ENCODE measurements at places on chromosomes 1 and 21. TPM values are rescaled to one million over a fixed set of nuclear protein-coding genes. Genes with fewer than 3 reads are reported as not detected.
A peak's percentile ranks its signal among the peaks of the same experiment; 100 is the strongest.

DNA sequence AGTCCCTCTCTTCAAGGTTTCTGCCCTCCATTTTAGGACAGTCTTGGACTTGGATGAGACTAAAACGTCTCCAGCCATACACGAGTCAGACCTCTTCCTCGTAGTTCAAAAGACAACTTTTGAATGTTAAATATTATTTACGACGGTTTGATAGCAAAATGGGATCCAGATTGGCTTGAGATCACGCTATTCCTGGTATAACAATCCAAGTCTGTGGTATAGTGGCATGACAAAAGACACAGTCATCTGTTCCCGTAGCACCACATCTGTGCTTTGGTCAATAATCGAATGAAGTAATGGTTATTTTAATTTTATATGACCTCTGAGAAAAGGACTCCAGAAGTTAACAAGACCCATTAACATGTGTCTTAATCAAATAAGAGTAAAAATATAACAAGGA lies 7.0 kb downstream of the PCP4 start:
- H3K27me3 ChIP-seq, result peaks cover 5% of the 10 kb centered on the region
- H3K4me3 ChIP-seq, result no peak overlapping the region
- no peaks in the 10 kb centered on the region for H3K4me1 ChIP-seq
- no peak for DNase-seq
- H3K27ac ChIP-seq, result no peak overlapping the region

GRCh38 chr1:33220676-33221384 lies 35.5 kb upstream of the ZNF362 start:
- DNase-seq, result no peak
- H3K27me3 ChIP-seq, result no peaks in the 10 kb centered on the region
- no peak overlapping the region for H3K27ac ChIP-seq
- no peak overlapping the region for H3K4me3 ChIP-seq
- H3K36me3 ChIP-seq, result no peaks in the 10 kb centered on the region

DNA sequence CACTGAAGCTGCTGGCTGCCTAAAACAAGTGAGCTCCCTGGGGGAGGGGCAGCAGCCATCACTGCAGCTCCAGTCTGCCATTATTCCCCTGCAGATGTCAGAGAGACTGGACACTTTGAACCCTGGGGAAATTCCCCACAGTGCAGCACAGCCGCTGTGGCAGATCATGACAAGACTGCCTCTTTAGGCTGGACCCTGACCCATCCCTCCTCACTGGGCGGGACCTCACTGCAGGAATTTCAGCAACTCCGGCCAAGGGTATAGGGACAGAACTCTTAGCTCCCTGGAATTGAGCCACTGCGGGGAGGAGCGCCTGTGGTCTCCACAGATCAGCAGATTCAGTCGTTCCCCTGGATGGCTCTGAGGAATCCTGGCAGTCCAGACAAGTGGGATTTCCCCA lies 964.6 kb downstream of the BRINP3 start:
- H3K27me3 ChIP-seq, result no peaks in the 10 kb centered on the region
- H3K4me3 ChIP-seq, result no peak overlapping the region
- DNase-seq, result no peak

GRCh38 chr1:58310881-58311280 lies 235.6 kb downstream of the OMA1 start:
- H3K27ac ChIP-seq, result no peak overlapping the region
- DNase-seq, result no peak

- no peak for DNase-seq
- H3K4me3 ChIP-seq, result no peak overlapping the region
- H3K36me3 ChIP-seq, result no peaks in the 10 kb centered on the region
These were observed 81.6 kb upstream of the PPP2R5A start for GRCh38 chr1:212203630-212204029.

DNA sequence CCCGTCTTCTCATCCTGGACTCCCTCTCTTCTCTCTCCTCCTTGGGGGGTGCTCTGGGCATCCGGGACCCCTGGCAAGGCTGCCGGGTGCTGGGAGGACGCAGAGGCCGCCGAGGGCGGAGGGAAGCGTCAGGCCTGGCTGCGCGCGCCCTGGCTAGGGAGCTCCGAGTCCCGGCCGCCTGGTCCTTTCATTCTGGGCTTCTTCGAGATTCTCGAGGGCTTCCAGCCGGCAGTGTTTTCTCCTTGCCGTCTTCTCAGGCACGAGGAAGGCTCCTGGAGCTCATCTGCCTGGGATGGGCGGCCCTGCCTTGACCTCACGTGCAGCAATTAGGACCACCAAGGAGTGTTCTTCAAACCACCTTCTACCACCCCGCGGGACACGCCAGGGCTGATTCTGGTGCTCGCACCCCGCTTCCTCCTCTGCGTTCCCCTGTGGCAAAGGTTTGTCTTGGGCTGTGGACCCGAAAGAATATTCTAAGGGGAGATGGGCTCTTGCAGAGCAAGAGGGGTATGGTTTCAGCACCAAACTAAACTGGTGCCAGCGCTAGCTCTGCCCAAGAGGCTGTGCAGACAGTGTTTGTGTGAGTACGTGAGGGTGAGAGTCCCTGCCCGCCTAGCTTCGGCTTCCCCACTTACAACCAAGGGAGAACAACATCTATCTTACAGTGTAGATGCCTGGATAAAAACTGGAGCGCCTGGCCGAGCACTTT lies 36.5 kb downstream of the PIK3CD start:
- H3K27me3 ChIP-seq, result peaks cover 49% of the 10 kb centered on the region
- H3K4me1 ChIP-seq, result peaks cover 33% of the 10 kb centered on the region
- no peak for DNase-seq
- H3K4me3 ChIP-seq, result peak overlapping the region; percentile 54
- H3K27ac ChIP-seq, result no peak overlapping the region

DNA sequence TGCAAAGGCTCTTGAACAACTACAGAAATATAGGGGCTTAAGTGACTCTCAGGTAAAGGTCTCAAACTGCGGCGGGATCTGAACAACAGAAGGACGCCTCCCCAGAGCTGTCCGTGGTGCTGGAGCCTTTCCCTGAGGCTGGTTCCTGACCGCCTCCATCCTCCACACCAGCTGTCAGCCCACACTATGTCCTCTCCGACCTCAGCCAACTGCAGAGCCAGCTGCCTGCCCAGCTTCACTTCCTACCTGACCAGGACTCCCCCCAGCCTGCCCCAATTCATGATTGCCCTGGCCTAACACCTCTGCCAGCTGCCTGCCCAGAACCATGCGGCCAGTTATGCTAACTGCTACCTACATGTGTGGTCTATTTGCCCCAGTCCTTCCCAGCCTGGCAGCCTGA lies 63.6 kb upstream of the ZC3H12A start:
- DNase-seq, result peak; percentile 39
- no peak overlapping the region for H3K27ac ChIP-seq
- no peaks in the 10 kb centered on the region for H3K36me3 ChIP-seq
- H3K4me3 ChIP-seq, result no peak overlapping the region

DNA sequence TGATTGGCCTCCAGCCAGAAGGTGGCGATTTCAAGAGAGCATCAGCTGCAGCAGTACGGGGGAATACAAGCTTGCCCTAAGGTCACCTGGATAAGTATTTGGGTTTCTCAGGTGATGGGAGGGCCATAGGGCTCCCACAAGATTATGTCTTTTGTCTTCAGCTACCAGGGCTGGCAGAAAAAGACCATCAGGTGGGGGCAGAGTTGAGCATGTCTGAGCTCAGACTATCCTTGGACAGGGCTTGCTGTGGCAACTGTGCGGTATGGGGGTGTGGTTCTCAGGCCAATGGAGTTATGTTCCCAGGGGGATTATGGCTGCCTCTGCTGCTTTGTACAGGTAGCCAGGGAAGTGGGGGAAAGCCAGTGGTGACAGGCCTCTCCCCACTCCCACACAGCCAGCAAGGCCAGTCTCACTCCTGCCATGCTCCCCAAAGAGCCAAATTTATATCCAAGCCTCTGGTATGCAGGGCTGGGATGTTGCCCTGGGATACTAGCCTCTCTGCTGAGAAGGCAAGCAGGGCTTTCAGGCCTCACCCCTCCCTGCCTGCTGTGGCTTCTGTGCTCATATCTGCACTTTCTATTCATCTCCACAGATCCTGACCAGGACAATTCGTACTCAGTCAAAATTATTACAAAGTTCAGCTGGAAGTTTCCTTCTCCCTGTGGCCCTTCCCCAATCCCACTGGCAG lies 26.6 kb upstream of the CD84 start:
- no peak for DNase-seq
- no peaks in the 10 kb centered on the region for H3K36me3 ChIP-seq

DNA sequence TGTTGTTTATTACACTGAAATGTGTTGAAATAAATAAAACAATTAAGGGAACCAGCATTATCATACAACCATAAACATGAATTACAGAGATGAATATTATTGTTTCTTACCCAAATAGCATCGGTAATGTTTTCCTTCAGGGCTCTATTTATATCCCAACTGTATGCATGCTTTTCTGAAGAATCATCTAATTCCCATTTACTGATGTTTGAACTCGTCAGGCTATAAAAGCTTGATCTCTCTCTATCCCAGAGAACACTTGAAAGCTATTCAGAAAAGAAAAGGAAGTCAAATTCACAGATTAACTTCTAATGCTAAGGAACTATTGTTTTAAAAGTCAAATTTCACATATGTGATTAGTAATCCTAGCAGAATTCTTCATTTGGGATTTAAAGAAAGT lies 12.4 kb downstream of the NUP133 start:
- no peaks in the 10 kb centered on the region for H3K4me1 ChIP-seq
- no peak overlapping the region for H3K27ac ChIP-seq

DNA sequence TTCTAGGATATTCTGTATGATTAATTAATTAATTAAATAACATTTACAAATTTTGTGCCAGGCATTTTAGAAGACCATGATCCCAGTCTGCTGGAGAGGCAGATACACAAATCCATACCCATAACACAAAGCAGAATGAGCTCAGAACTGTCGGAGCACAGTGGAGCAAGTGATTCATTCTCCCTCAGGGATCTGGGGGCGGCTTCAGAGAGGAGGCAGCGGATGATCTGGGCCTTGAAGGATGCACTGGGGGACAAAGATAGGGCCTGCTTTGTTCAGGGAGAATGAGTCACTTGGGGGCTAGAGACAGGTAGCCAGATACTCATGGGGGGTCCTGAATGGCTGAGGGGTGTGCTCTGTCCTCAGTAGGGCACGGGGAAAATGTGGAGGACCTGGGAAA lies 50.9 kb upstream of the TRABD2B start:
- peaks cover under 1% of the 10 kb centered on the region for H3K27me3 ChIP-seq
- no peaks in the 10 kb centered on the region for H3K36me3 ChIP-seq
- no peak overlapping the region for H3K4me3 ChIP-seq

DNA sequence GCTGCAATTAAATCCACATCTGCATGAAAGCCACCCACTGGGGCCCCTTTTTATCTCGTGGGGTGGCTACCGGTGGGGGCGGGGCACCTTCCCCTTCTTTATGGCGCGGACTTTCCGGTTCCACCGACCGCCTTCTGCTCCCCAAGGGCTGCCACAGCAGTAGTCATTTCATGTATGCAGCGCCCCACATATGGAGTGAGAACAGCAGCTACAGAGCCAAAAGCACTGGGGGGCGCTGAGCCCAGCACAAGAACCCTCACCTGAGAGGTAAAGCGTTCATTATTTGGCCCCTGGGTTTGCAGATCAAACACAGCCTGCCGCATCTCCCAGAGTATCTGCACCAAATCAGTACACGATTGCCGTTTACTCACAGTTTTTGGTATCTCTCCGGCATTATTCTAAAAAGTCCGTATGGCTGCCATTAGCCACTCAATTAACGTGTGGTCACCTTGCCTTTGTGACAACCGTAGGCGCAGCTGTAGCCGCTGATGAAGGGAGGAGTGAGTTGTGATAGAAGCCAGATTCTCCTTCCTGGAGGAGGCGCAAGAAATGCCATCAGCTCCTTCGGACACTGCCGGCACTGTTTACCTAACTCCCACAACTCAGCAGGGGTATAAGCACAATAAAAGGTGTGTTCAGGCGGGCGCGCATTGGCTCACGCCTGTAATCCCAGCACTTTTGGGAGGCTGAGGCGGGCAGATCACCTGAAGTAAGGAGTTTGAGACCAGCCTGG lies 30.4 kb upstream of the CR2 start:
- DNase-seq, result no peak
- no peak overlapping the region for H3K27ac ChIP-seq
- H3K36me3 ChIP-seq, result no peaks in the 10 kb centered on the region
- H3K4me1 ChIP-seq, result peaks cover 2% of the 10 kb centered on the region

GRCh38 chr1:156750711-156751450 lies 594 bp downstream of the HDGF start:
- H3K27ac ChIP-seq, result peak overlapping the region; percentile 100
- peak overlapping the region; percentile 86 for H3K4me3 ChIP-seq
- DNase-seq, result peak; percentile 68

- H3K4me3 ChIP-seq, result no peak overlapping the region
- DNase-seq, result no peak
- H3K4me1 ChIP-seq, result no peaks in the 10 kb centered on the region
- H3K36me3 ChIP-seq, result no peaks in the 10 kb centered on the region
- no peak overlapping the region for H3K27ac ChIP-seq
These were observed 376.3 kb upstream of the DEPDC1 start for GRCh38 chr1:68873144-68873543.

DNA sequence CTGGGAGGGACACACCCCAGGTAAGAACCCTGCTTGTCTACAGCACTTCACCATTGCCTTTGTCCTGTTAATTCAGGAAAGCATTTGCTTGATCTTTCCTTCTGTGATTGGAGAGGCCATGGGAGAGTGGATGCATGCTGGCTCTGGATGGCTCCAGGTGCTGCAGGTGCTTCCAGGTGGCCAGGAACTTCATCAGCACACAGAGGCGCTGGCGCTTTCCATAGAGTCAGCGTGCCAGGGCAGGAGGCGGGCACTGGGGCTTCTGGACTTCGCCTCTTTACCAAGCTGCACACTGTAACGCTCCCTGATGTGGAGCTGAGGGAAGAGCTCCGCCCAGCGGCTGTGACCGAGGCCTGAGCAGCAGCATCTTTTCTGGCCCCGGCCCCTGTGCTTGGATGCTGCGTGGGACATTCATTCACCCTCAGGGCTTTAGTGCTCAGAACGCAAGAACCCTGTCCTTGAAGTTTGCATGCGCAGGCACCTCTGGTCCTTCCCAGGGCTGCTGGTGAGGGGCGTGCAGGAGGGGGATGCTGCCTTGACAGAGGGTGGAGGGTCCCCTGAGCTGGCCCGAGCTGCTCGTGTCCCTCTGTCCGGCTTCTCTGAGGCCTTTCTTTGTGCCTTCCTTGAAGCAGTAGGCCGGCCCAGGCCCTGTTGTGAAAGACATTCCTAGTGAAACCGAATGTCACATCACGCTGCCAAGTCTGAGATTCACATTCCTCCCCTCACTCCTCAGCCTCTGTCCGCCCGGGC lies 1.6 kb upstream of the MX2 start:
- peak overlapping the region; percentile 63 for H3K27ac ChIP-seq
- no peaks in the 10 kb centered on the region for H3K27me3 ChIP-seq
- no peak overlapping the region for H3K4me3 ChIP-seq
- DNase-seq, result peak; percentile 76

GPR52 gene
- not detected for polyA plus RNA-seq

ADAMTS1 gene
- polyA plus RNA-seq, result 18.8 TPM

OR2C3 gene
- 0.24 TPM for polyA plus RNA-seq

HSD3B1 gene
- polyA plus RNA-seq, result 0.30 TPM

KTI12 gene
- polyA plus RNA-seq, result 3.3 TPM

LPAR3 gene
- polyA plus RNA-seq, result 0.28 TPM

RGS18 gene
- polyA plus RNA-seq, result 1.2 TPM
